ENCODE measurements at places on chromosomes 6 and 20.

- no peak for DNase-seq
These were observed 28.1 kb downstream of the PYGB start for GRCh38 chr20:25275813-25276532.

- DNase-seq = no peak
These were observed 792 bp upstream of the MICA start for GRCh38 chr6:31402324-31403282.

DNA sequence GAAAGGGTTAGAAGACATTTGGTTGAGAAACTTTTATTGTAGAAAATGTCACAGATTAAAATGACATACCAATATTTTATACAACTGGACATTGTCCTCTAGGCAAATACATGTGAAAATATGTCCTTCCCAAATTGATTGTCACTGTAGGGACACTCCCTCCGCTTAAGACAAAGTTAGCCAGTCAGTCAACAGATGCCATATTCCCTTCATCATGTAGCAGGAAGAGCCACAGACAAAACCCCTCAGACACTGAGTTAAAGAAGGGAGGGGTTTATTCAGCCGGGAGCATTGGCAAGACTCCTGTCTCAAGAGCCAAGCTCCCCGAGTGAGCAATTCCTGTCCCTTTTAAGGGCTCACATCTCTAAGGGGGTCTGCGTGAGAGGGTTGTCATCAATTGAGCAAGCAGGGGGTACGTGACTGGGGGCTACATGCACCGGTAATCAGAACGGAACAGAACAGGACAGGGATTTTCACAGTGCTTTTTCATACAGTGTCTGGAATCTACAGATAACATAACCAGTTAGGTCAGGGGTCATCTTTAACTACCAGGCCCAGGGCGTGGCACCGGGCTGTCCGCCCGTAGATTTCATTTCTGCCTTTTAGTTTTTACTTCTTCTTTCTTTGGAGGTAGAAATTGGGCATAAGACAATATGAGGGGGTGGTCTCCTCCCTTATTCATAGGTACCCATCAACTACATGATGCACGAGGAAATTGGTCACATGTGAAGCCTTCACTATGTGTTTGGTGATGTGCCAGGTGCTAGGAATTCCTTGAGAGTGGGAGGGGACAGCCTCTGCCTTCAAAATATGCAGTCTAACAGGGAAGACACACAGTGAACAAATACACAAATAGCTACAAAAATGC is 155.7 kb upstream of the CDYL start:
- no peak for DNase-seq

GRCh38 chr6:145020114-145020513 is 715.2 kb downstream of the EPM2A start:
- no peak for DNase-seq

- DNase-seq = peak; percentile 53
These were observed 631 bp downstream of the PLCB1 start for GRCh38 chr20:8132484-8133309.

GRCh38 chr20:21510414-21511384 is 3.2 kb downstream of the NKX2-2 start:
- no peak for DNase-seq

DNA sequence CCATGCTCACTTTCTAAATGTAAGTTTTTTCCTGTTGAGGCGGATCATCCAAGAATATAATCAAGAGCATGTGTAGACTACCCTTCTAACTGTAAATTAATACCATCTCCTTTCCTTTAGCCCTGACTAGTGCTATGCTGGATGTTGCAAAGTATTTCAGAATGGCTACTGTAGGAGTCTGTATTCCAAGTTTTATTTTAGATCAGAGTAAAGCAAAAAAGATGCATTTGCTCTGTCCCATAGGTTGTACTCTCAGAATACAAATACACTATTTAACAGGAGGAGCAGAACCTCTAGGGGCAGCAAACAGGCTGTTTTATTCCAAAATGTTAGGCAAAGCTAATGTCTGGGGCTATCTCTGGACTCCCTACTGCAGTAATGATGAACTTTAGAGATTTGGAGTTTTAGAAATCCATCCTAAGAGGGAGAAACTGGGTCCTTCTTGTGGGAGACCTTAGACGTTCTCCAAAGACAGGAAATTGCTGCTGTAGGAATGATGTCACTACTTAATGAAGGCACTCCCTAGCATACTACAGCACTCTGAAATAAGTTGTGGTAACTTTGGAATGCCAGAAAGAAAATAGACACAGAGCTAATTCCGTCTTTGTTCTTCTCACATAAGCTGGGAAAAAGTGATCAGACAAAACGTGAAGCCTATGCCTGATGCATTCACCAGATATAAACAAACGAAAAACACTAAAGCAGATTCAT is 392.4 kb upstream of the HS3ST5 start:
- no peak for DNase-seq

- no peak for DNase-seq
These were observed 107.2 kb downstream of the MMS22L start for GRCh38 chr6:97175806-97176205.
